ENCODE measurements at places on chromosomes 1 and 21.

GRCh38 chr1:221356693-221357092 lies 385.2 kb downstream of the DUSP10 start:
- no peak for DNase-seq

DNA sequence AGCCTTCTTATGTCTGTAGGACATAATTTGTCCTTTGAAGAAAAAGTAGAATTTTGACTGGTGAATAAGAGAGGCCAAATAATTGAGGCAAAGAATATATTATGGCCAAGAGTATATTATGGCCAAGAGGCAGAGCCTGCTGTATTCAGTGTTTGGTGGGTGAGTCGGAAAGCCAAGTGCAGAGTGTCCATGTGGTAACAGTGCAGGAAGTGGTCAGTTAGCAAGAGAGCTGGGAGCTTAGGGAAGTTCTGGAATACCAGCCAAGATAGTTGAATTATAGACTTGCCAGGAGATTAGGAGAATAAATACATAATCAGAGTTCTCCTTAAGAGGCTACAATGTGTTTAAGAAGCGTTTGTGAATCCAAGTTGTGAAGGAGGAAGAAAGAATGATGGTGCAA lies 131.5 kb upstream of the LMO4 start:
- no peak for DNase-seq

DNA sequence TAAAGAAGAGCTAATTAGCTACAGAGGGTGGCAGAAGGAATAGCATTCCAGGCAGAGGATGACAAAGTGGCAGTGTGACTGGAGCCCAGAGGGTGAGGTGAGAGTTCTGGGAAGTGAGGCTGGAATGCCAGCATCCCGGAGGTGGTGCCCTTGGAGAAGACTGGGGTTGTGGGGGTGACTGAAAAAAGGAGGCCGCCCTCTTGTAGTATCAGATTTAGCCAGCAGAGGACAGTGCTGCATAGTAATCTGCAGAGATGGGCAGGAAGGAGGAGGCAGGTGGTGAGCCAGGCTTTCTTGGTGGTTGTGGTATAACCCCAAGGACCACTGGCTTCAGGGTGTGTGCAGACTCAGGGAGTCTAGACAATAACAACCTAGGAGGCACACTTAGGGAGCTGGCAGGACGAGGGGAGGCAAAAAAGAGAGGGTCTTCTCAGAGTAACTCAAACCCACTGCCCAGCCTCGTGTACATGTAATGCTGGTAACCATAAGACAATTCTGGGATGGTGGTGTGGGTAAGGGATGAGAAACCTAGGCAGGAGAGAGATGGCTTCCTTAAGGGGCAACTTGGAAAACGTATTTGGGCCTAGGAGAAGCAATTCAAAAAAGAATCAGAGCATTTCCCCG lies 30.5 kb downstream of the MROH7 start:
- DNase-seq: peak; percentile 53

GRCh38 chr1:21867451-21867996 lies 55.5 kb downstream of the LDLRAD2 start:
- no peak for DNase-seq

DNA sequence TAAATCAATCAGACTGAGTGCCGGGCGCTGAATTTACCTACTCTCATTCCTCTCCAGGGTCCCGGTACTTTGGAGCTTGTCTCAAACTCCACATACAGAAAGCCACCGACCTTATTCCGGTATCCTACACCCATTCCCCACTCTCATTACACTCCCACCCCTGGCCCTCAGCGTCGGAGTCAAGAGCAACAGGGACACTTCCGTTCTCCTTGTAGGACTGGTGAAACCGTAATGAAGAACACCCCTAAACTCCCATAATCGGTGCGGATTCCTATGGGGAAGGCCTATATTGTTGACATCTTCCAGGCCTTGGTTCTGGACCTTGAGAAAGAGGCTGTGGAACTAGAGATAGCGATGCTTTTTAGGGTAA lies 798 bp downstream of the ZBED6 start:
- DNase-seq: no peak

DNA sequence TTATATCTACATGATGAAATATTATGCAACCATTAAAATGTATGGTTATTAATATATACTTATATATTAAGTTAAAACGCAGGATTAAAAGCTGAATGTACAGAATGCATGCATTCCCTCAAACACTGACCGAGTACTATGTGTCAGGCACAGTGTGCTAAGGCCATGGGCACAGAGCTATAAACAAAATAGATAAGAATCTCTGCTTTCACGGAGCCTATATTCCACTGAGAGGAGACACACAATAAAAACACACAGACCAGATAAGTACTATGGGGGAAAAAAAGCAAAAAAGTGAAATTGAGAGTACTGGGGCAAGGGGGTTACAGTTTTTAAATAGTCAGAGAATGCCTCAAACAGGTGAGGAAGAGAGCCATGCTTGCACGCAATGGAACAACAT lies 62.7 kb downstream of the GPATCH2 start:
- no peak for DNase-seq

DNA sequence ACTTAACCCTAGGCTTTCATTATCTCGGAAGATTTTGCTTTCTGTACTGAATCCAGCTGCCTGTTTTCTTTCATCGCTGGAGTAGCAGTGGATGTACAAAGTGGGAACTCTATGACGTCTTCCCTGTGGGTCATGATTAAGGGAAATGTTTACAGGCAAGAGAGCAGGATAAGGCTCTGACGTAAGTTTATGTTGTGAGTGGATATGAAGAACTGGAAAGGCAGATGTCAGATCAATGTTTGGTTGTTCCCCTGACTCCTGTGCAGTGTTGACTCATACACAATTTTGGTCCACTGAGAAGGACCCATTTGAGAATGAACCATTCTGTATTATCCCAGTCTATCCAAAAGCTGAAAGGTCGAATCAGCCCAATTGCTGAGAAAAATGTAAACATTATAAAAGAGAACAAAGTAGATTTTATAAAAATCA lies 292.4 kb downstream of the GRIK1 start:
- no peak for DNase-seq

GRCh38 chr1:83929184-83929583 lies 69.7 kb downstream of the TTLL7 start:
- DNase-seq: no peak

- no peak for DNase-seq
Measured at GRCh38 chr1:82453511-82454185, 652.9 kb downstream of the ADGRL2 start.

- DNase-seq: no peak
Measured at GRCh38 chr1:35500439-35500838, 56.8 kb downstream of the KIAA0319L start.

DNA sequence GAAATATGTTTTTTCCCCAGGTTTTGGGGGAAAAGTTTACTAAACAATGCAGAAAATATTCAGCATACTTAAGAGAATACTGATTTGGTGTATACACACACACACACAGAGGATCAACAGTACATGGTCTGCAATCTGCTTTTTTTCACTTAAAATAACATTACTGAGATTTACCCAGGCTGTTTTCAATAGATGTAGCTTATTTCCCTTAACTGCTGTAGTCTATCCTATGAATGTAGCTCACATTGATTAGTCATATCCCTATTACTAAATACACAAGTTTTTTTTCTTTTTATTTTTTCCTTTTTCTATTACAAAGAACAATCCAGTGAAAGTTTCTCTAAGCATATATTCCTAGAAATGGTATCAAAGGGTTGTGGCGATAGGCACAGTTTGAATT lies 266.7 kb upstream of the GREM2 start:
- no peak for DNase-seq

GRCh38 chr1:72137656-72138055 lies 144.7 kb downstream of the NEGR1 start:
- DNase-seq: no peak

DNA sequence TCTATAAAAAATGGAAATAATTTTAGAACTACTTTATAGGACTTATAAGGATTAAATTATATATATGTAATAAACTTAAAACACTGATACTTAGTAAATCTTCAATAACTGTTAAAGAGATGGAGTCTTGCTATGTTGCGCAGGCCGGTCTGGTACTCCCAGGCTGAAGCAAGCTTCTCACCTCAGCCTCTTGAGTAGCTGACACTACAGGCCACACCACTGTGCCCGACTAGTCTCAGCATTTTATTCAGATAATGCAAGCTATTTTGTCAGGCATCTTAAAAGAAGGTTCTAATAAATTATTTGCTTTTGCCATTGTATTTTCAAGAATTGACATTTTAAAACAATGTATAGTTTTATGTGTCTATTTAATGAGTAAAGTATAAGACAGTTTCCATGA lies 20.8 kb downstream of the CNST start:
- no peak for DNase-seq

- no peak for DNase-seq
Measured at GRCh38 chr1:9262096-9262986, 27.8 kb downstream of the H6PD start.

- DNase-seq: no peak
Measured at GRCh38 chr1:89799495-89799894, 21.3 kb upstream of the LRRC8D start.

- no peak for DNase-seq
Measured at GRCh38 chr1:162172311-162173102, 103.0 kb downstream of the NOS1AP start.

DNA sequence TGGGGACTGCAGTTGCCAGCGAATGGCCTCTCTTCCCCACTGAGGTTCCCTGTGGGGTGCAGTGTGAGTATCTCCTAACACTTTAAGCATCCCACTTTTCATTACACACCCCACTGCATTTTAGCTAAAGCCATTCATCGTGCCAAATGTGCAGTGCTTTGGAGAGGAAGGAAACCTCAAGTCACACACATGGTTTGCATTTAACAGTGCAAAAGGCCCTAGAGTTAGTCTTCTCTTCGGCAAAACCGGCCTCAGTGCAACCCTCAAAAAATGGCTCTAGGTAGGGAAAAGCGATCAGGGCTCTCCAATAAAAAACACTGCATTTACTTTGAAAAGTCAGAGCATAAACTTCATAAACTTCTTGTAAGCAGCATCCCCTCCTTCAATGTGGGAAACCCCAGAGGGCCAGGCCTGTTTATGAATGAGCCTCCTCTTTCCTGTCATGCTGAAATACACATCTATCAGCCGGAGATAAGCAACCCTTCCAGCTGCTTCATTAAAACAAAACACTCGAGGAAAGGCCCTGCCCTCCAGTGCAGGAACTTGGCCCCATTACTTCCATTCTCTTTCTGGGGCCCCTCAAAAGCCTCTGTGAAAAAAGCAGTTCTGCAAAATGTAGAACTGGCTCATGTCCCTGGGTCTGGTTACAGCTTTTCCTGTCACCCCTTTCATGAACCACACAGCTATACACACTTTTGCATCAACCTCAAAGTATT lies 184.0 kb downstream of the CDC7 start:
- DNase-seq: no peak

GRCh38 chr1:29094954-29095353 lies 28.7 kb downstream of the TMEM200B start:
- DNase-seq: no peak

- DNase-seq: peak; percentile 30
Measured at GRCh38 chr1:86774305-86775295, 70.2 kb downstream of the SH3GLB1 start.

GRCh38 chr1:161185282-161185682 lies 8.0 kb upstream of the B4GALT3 start:
- peak; percentile 67 for DNase-seq

GRCh38 chr1:14912839-14913481 lies 240.6 kb upstream of the TMEM51 start:
- no peak for DNase-seq

- no peak for DNase-seq
Measured at GRCh38 chr21:26449161-26449560, 123.9 kb downstream of the CYYR1 start.

- no peak for DNase-seq
Measured at GRCh38 chr1:70528590-70529333, 117.7 kb downstream of the CTH start.

- DNase-seq: no peak
Measured at GRCh38 chr1:159668739-159669138, 45.6 kb downstream of the CRP start.

- DNase-seq: no peak
Measured at GRCh38 chr1:229942501-229942900, 124.5 kb upstream of the GALNT2 start.

GRCh38 chr1:30305061-30305460 lies 418.3 kb downstream of the MATN1 start:
- DNase-seq: no peak

DNA sequence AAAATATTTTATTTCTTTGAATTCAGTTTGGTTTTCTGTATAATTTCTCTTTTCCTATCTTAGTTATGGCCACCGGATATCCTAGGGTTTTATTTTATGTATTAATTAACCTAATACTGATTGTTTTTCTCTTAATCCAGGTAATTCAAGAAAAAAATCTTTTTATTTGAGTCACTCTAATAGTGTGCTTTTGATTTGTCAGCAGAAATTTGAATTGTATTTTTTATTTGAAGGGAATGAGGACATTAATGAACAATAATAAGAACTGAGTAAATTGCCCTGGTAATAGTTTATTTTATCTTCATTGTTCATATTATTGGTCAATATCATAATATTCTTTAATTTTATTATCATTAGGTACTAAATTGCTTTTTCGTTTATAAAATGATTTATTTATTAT lies 120.1 kb downstream of the USP25 start:
- DNase-seq: no peak

DNA sequence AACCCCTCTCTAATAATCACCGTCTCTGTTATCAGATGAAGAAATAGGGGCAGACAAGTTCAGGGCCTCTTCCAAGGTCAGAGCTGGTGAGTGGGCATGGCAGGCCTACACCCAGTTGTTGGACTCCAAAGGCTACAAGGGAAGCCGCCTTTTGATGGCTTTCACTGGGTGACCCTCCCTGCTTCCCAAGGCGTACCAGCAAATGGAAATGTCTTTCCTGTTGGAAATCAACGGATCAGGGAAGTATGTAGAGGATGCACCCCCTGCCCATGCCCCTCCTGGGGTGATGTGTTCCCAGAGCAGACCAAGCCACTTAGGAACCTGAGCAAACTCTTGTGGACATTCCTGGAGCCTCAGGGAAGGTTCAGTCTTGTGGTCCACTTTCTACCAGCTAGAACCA lies 47.4 kb downstream of the LGR6 start:
- DNase-seq: no peak

DNA sequence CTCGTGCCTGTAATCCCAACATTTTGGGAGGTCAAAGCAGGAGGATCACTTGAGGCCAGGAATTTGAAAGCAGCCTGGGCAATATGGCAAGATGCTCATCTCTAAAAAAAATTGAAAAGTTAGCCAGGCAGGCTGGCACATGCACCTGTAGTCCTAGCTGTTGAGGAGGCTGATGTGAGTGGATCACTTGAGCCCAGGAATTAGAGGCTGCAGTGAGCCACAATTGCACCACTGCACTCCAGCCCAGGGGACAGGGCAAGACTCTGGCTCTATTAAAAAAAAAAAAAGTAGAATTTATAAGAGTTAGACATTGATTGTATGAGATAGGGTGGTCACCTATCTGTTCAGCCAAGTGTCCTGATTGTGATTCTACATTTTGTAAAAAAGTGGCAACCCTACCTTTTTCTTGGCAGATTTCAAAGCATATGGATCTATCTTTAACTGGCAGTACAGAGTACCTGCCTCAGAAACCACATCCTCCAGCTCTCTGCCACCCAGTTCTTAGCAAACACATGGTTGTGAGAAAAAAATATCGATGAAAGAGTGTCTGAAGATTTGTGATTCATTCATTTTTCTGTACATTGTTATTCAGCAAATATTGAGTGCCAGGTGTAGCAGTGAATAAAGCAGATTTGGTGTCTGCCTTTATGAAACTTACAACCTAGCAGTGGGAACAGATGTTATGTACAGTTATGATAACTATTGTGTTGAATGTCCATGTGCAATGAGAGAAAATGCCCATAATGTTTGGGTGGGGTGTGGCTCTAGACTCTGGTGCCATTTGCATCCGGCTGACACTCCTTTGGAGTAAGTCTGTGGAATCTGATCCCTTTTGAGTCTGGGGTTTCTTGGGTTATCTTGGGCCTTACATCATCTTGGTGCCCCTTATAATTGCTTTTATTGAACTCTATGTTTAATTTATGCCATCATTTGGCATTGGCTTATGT lies 82.5 kb downstream of the ST3GAL3 start:
- no peak for DNase-seq
